ENCODE measurements at places on chromosomes 4 and X.

DNA sequence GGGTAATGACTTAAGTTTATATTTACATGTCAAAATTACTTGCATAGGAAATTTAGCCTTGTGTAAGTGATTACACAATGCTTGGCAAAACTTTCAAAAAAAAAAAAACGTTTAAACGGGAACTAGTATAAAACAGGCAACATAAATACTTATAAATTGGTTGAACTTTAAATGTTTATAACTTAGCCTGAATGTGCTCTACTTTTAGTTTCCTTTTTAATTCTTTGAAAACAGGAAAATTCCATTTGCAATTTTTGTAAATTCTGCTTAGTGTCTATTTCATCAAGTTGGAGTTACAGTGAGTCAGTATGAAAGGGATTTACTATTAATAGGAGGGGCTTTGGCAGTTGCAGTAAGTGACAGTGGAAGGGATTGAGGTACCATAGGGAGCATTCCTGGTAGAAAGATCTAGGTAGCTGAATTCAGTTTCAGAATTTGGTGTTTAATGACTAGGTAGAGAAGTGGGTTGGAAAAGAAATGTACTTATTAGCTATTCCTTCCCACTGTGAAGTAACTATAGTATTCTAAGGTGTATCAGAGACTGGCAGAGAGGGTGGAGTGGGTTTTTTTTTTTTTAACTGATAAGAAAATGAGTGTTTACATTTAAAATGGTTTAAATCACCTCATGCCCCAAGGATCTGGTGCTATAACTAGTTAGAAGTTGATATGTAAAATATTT, 2.8 kb downstream of the STAG2 start:
- no peak for DNase-seq

- DNase-seq: no peak
Measured at GRCh38 chrX:45537936-45538335, 337.3 kb upstream of the DIPK2B start.

DNA sequence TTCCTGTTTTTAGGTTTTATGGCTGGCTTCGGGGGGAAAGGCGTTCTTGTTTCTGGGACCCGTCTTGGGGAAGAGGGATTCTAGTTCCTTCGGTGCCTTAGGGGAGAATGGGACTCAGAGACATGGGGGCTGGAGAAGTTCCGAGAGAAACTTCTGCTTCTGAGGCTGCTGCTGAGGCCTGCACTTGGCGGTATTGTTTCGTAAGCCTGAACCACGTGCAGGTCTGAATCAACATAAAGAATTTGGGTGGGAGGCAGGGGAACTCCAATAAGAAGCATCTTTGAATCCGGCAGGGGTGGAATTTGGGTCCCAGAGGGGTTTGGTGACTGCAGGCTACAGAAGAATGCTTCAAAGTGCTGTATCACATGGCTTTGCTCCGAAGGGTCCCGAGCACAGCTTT, 15.1 kb downstream of the XG start:
- DNase-seq: no peak

- DNase-seq: no peak
Measured at GRCh38 chr4:106830879-106831278, 205.2 kb downstream of the DKK2 start.

GRCh38 chr4:185578284-185578683, 43.0 kb upstream of the PDLIM3 start:
- DNase-seq: no peak

DNA sequence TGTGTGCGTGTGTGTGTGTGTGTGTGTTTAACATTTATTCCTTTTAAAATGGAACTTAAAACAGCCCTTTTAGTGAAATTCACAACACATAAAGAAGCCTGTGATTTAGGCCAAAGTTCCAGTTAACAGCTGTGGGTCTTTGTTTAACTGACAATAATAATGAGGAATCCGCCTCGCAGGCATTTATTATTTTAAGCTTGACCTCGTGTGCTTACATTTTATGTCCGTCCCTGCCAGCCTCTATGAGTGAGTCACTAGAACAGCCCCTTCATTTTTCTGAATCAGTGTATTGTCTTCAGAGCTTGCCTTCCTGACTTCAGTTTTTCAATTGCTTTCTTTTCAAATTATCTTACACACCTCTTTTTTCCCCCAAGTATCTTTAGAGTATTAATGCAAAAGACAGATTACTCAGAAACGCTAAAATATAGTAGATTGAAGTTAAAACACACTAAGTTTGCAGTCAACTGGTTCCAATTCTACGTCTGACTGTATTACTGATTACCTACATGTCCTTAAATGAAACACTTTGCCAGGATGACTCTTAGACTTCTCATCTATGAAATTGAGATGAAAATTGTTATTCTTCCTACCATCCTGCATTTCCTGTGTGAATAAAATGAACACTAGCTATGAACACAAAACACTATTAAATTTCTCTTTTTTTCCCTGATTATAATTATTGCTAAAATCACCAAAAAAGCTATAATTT, 319.6 kb upstream of the HS3ST1 start:
- no peak for DNase-seq

GRCh38 chrX:106716004-106716403, 10.5 kb upstream of the RNF128 start:
- no peak for DNase-seq

DNA sequence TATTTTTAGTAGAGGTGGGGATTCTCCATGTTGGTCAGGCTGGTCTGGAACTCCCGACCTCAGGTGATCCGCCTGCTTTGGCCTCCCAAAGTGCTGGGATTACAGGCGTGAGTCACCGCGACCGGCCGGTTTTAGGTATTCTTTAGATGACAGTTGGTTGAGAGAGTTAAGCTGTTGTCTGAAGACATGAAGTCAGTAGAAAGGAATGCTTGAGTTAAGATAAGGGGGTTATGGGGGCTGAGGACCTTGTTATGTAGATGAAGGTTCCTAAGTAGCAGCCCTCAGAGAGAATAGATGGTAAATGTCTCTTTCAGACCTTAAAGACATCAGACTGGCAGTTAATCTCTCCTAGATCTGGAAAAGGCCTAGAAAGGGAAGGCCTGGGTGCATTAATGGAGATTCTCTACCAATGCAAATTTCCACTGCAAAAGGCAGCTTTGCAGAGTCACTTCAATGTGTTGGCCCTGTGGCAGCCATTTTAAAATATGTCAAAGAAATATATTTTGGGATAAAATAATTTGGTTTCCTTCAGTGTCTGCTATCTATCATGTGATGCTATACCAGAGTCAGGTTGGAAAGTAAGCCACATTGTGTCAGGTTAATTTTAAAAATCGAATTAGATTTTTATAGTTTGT, 6.4 kb upstream of the ZNF674 start:
- no peak for DNase-seq

GRCh38 chr4:41485041-41485440, 52.9 kb upstream of the LIMCH1 start:
- DNase-seq: no peak

DNA sequence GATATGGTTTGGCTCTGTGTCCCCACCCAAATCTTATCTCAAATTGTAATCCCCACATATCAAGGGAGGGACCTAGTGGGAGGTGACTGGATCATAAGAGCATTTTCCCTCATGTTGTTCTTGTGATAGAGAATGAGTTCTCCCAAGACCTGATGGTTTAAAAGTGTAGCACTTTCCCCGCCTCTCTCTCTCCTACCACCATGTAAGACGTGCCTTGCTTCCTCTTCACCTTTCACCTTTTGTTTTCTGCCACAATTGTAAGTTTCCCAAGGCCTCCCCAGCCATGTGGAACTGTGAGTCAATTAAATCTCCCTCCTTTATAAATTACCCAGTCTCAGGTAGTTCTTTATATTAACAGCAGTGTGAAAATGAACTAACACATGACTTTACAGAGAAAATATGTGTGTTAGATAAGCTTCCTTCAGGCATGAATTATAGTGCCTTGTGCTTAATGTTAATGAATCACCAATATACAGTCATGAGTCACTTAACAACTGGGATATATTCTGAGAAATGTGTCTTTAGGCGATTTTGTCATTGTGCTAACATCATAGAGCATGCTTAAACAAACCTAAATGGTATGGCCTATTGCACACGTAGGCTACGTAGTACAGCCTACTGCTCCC, 37.9 kb downstream of the PDGFC start:
- DNase-seq: no peak

Data from NCI-H1694 treated with DMSO at 0.1 percent for 48 hours (cell line).